ENCODE measurements at places on chromosomes 7 and 10.

- DNase-seq: no peak
Observed at GRCh38 chr7:36360244-36360643, 29.4 kb upstream of the ANLN start.

GRCh38 chr7:35258125-35258867 lies 4.4 kb upstream of the TBX20 start:
- DNase-seq: no peak

- no peak for DNase-seq
Observed at GRCh38 chr7:30263090-30263710, 21.2 kb upstream of the ZNRF2 start.

DNA sequence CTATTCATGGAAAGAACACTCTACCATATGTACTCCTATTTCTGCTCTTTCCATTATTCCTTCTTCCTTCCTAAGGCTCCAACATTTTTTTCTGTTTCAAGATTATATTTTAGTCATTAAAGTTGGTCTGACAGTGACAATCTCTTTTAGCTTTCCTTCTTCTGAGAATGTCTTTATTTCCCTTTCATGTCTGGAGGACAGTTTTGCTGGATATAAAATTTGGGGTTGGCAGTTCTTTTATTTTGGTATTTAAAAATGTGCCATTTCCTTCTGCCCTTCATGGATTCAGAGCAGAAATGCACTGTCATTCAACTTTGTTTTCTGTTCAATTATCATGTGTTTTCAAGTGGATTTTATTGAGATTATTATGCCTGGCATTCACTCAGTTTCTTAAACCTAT lies 53.1 kb downstream of the VSTM4 start:
- DNase-seq: no peak

GRCh38 chr7:128217030-128217805 lies 23.9 kb upstream of the LEP start:
- no peak for DNase-seq

Measured in COLO829 (cell line).